Neural progenitor cell (in vitro differentiated cells): ENCODE measurements at places on chromosomes 6 and 20.
A peak's percentile ranks its signal among the peaks of the same experiment; 100 is the strongest.

DNA sequence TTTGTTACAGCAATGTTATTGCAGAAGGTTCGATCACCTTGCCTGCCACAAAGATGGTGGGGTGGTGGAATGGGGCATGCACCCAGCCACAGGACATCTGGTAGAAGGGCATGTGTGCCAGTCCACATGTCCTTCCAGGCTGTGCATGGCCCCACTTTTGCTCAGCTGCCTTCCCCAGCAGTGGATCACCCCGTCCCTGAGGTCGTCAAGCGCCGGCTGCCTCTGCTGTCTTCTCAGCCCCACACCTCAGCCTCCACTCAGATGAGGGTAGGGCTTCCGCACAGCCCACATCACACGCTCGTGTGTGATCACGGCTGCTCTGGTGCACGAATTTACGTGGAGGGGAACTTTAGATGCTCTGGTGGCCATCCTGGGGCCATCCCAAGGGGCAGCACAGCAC lies 109.5 kb upstream of the PMEPA1 start:
- no peak for DNase-seq

DNA sequence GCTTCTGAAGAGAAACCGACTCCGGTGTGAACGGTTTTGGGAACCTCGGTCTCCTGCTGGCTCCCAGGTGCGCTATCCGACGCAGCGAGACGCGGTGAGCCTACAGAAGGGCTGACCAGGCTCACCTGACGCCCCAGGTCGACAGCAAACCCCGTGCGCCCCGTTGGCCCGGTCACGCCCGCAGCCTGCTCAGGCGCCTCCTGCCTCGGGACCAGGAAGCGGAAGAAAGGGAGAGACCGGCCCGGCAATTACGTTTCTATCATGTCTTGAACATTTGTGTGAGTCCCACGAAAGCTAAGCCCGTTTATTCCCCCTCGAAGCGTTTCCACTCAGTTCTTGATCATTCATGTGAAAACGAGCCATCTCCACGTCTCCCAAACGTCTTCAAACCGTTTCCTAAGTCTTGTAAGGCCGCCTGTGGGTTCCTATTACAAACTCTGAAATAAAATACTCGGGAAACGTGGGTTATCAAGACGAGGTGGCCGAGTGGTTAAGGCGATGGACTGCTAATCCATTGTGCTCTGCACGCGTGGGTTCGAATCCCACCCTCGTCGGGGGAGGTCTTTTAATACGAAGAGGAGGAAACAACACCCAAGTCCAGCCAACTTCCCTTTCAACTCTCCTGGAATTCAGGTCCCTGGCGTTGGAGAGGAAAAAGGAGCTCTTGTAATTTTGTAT lies 150.5 kb upstream of the PRSS16 start:
- peak; percentile 28 for DNase-seq

- no peak for DNase-seq
These were observed 46.8 kb downstream of the PCNA start for GRCh38 chr20:5072756-5073659.

DNA sequence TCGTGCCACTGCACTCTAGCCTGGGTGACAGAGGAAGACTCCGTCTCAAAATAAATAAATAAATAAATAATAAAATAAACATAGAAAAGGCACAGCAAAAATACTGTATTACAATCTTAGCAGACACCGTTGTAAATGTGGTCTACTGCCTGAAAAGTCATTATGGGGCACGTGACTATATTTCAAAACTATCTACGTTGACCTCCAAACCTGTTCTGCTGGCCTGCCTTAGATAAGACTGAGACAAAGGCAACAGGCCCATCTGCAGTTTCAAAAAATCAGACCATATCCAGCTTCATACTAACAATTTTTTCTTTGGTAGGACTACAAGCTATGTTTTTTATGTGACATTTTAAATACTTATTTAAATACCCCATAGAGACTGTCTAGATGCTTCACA lies 59.1 kb downstream of the AGPAT4 start:
- no peak for DNase-seq

GRCh38 chr6:36200154-36200891 lies 3.8 kb downstream of the BRPF3 start:
- DNase-seq: no peak

- DNase-seq: peak; percentile 70
These were observed 36.1 kb downstream of the GMDS start for GRCh38 chr6:2209226-2209809.

- no peak for DNase-seq
These were observed 9.6 kb downstream of the IL22RA2 start for GRCh38 chr6:137163732-137164318.

- DNase-seq: peak; percentile 57
These were observed 41.8 kb upstream of the LAMA4 start for GRCh38 chr6:112296122-112296521.

- DNase-seq: no peak
These were observed 18.1 kb downstream of the VNN1 start for GRCh38 chr6:132695773-132696172.

DNA sequence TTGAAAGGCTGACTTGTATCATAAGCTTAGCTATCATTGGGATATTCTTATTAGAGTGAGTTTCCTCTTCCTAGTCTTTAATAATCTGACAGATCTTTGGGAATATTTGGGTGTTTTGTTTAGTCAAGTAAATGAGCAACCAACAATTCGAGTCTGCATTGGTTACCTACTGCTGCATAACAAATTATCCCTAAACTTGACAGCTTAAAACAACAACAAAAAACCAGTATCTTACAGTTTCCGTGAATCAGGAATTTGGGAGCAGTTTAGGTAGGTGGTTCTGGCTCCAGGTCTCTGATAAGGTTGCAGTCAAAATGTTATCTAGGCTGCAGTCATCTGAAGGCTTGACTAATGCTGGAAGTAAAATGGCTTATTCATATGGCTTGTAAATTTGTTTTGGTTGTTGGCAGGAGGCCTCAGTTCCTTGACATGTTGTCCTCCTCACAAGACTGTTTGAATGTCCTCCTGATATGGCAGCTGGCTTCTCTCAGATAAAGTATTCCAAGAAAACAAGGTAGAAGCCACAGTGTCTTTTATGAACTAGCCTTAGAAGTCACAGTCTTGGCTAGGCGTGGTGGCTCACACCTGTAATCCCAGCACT lies 7.2 kb downstream of the GTF3C6 start:
- DNase-seq: no peak

GRCh38 chr6:134447423-134447822 lies 129.5 kb upstream of the SGK1 start:
- DNase-seq: no peak

- DNase-seq: peak; percentile 87
These were observed 9.0 kb downstream of the ATF6B start for GRCh38 chr6:32118782-32119628.

GRCh38 chr6:7489376-7489775 lies 52.1 kb upstream of the DSP start:
- no peak for DNase-seq

DNA sequence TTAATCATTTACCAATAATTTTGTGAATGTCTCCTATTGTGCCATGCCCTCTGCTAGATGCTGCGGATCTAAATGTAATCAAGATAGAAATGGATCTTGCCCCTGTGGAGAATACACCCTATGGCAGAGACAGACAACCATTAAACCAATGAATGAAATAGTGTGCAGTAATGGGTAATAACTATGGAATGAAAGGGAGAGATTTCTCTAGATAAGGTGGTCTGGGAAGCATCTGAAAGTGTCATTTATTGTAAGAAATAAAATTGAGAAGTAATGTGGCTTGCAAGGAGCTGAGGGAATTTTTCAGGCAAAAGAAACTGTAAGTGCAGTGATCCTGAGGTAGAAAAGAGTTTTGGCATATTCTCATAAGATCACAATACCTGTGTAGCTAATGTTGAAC lies 430.0 kb downstream of the LMBRD1 start:
- DNase-seq: no peak
